PC-9 (cell line): ENCODE measurements at places on chromosomes 3 and 15.

DNA sequence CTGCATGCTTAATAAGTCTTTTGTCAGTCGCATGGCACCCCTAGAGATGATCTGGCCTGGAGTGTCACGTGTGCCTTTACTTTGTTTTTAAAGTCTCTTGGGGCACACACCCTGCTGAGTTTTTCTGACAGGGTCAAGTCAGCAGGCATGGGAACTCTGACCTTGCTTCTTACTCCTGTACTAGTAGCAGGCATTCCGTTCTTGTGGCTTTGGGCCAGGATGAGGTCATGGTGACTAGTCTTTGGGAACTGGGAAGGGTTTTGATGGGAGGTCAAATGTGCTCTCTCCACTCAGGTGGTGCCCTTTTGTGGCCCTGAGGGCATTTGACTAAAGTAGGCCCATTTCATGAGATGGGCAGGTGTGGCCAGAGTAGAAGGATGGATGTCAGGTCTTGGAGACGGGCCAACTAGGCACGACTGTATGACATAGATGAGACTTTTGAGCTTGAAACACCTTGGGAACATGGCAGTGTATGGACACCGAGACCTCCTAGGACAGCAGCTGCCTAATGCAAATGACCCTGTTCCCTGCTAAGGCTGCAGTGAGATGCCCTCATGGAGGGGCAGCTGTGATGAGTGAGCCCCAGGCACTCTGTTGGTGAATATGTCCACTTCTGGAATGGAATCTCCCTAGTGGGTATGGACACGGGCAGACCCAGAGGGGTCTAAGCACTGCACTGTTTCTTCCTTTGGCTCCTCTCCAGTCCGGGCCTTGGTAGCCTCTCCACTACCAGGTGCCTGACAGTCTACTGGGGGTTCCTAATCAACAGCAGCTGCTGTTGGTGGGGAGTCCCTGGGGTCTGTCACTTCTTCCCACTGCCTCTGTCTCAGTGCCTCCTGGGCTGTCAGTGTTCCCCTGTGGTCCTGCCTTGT lies 16.4 kb downstream of the SRPRB start:
- DNase-seq, result no peak

GRCh38 chr3:9826815-9827573 lies 16.8 kb downstream of the RPUSD3 start:
- DNase-seq, result no peak

DNA sequence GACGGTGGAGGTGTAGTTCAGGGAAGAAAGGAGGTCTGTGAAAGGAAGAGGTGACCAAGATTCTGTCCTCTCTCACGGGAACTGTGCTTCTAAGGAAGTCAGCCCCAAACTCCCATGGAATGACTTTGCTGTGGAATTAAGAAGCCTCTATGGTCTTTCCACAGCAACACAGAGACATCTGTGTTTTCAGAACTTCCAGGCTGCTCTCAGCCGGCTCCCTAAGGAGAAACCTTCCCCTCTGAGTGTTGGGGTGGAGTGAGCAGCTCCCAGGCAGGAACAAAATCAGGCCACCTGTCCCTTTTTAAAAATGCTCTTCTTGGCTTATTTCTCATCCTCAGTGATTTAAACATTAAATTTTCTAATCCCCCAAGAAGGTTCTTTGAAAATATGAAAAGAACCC lies 53.3 kb upstream of the SNRK start:
- no peak for DNase-seq

DNA sequence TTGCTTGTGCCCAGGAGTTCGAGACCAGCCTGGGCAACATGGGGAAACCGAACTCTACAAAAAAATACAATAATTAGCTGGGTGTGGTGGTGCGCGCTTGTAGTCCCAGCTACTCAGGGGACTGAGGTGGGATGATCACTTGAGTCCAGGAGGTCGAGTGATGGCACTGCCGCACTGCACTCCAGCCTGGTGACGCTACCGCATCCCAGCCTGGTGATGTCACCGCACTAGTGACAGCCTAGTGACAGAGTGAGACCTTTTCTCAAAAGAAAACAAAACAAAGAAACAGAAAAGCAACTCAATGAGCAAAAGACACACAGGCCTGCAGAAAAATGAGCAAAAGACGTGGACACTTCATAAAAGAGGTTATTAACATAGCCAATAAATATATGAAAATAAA lies 19.9 kb upstream of the SYNM start:
- DNase-seq, result no peak

- DNase-seq, result no peak
Observed at GRCh38 chr3:66355394-66355793, 134.6 kb downstream of the SLC25A26 start.

DNA sequence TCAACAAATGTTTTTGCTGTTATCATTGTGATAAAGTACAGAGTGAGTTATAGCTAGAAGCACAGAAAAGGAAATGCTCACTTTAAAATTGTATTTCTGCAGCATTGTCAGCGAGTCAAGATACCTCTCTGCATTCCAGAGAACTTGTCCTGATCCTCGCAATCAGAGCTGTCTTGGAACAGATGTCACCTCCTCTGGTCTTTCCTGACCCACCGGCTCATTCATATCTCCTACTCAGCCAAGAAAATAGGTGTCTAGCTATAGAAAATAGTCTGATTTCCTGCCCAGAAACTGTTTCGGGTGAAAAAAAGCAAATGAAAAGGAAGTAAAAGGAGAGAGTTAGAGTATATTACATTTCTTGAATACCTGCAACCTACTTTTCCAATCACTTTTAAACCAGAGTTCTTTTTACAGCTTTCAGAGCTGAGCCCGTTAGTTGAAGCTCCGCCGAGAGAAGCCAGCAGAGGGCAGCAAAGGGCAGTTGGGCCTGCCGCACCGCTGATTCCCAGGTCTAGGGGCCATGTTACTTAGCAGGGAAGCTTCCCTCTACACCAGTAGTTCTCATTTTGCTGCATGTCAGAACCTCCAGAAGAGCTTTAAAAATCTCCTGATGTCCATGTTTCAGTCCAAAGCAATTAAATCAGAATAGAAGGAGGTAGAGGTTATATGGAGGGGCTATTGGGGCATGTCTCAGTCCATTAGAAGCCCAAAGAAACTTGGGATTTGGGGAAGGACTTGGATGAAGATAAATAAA lies 185.7 kb upstream of the THRB start:
- peak; percentile 12 for DNase-seq

- no peak for DNase-seq
Observed at GRCh38 chr15:75835990-75836958, 7.0 kb upstream of the UBE2Q2 start.

DNA sequence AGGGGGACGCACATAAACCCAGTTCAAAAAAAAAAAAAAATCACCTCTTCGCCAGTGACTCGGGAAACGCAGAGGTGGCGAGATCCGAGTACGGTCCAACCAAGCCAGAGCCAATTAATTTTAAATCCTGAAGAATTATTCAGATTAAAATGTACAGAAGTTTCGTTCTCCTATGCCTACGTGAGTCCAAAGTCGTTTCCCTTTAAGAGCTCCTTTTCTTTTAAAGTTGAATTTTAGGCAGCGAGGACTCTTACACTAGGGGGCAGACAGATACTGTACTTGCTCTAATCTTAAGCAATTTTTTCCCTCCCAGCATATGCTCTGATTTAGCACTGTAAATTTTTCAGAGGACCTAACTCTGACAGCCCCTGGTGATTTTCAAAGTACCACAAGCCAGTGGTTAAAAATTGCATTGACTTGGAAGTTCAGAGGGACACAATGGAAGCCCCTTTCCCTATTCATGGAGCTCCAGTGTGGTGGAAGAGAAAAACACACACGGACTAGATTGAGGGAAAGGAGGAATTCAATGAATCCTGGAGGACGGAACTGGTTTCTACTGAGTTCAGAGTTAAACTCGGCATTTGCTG lies 3.3 kb upstream of the NR2F2 start:
- peak; percentile 81 for DNase-seq

GRCh38 chr3:188798556-188799145 lies 373.1 kb upstream of the TPRG1 start:
- no peak for DNase-seq

- peak; percentile 61 for DNase-seq
Observed at GRCh38 chr3:99108508-99108907, 207.0 kb upstream of the DCBLD2 start.

DNA sequence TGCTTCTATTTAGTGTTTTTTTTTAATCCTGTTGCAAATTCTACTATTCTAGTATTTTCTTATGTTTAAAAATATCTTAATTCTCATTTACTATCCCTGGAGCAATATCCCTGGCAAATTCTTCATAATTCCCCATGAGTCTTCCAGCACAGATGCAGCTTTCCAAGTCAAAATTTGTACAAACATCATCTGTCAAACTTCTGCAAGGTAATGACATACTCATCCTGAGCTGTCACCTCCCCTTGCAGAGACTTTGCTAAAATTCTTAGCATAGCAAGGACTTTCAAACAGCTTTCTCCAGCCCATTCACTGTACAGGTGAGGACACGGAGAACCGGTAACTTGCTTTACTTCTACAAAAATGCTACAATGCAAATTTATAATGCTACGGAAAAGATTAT lies 28.6 kb upstream of the VGLL4 start:
- DNase-seq, result no peak

- DNase-seq, result peak; percentile 85
Observed at GRCh38 chr15:70427167-70428120, 329.7 kb upstream of the TLE3 start.

GRCh38 chr3:23611737-23612295 lies 193.9 kb upstream of the UBE2E1 start:
- DNase-seq, result no peak

- DNase-seq, result peak; percentile 83
Observed at GRCh38 chr15:85800478-85801123, 5.9 kb upstream of the KLHL25 start.

- DNase-seq, result no peak
Observed at GRCh38 chr15:63497642-63498467, 6.5 kb upstream of the USP3 start.

DNA sequence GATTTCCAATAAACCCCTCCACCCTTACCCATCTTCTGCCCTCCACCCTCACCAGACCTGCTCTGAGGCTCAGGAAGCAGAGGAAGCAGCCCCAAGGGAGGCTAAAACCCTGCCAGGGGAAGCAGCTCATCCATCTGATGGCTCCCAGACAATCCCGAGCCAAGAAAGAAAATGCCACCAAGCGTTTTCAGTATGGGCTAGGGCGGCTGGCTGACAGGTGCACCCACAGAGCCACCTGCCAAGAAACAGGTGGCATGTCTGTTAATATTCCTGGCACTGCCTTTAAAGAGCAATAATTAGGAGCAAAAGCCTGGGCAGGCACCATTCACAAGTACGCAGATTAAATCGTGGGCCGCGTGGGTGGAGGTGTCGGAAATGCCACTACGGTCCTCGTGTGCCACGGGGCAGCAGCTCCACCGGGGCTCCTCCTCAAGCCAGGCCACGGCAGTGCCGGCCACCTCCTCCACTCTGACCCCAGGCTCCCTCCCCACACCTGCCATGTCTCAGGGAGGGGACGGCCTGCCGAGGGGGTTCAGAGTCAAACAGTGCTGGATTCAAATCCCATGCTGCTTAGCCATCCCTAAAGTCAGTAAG lies 23.9 kb upstream of the GRIP2 start:
- DNase-seq, result no peak

- DNase-seq, result no peak
Observed at GRCh38 chr15:90907838-90908507, 4.9 kb downstream of the MAN2A2 start.

DNA sequence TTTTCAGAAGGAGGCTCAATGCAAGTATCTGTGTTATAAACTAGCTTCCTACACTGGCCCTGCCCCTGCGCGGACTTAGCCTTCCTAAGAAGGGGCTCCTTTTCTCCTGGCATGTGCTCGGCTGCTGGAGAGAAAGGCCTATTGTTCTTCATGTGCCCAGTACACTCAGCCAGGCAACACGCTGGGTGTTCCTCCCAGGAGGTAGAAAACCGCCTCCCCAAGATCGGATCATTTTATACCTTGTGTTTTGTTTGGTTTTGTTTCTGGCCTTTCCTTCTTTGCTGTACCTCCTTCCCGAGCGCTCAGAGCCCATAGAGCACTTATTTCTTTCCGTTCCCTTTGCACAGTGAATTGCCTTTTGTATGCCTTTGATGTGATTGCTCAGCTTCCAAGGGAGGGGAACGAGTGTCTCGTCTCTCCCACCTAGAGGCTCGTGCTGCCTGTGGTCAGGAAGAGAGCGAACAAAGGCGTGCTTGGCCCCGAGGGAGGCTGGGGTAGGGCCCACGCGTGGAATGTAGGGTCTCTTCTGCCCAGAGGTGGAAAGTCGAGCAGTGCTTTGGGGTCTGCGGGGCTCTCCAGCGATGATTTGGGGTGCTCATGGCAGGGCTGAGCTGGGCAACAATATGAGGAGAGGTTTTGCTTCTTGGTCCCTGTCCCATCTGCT lies 30.0 kb downstream of the CCNL1 start:
- DNase-seq, result peak; percentile 47

- no peak for DNase-seq
Observed at GRCh38 chr3:16033889-16034687, 140.4 kb upstream of the GALNT15 start.

GRCh38 chr3:12507591-12508281 lies 23.5 kb downstream of the TSEN2 start:
- no peak for DNase-seq

GRCh38 chr3:53081318-53081717 lies 35.4 kb upstream of the SFMBT1 start:
- DNase-seq, result no peak

GRCh38 chr15:46041905-46042304 lies 407.1 kb downstream of the SQOR start:
- DNase-seq, result no peak

GRCh38 chr15:52080031-52080430 lies 32.5 kb downstream of the BCL2L10 start:
- peak; percentile 63 for DNase-seq

DNA sequence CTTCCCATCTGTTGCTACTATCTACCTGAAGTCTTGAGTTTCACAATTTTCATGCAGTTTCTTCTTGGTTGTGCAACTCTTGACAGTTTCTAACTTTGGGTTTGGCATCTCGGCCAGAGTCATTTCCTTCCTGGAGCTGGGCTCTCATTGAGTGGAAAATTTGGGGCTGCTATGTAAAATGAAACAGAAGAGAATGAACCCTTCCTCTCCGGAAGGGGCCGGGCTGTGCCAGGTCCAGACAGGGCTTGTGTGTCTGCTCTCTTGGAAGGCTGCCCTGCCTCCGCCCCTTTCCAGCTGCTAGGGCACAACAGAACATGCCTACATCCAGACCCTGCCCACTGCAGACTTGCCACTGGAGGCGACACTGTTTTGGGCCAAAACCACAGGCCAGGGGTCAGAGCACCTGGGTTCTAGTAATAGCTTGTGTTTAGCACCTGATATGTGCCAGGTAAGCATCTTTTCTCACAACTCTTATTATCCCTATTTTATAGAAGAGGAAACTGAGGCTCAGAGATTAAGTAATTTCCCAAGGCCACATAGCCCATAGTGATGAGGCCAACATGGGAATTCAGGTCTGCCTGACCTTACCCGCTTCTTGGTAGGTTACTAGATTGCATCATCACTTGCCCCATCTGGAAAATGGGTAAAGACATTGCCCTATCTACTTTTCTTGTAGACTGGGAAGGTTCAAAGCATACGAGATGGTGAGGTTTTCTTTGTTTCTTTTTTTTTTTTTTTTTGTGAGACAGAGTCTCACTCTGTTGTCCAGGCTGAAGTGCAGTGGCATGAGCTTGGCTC lies 25.0 kb downstream of the IRAK2 start:
- DNase-seq, result peak; percentile 65
